Pancreas (tissue), 10 donors: ENCODE measurements at places on chromosomes 1 and 21.

DNA sequence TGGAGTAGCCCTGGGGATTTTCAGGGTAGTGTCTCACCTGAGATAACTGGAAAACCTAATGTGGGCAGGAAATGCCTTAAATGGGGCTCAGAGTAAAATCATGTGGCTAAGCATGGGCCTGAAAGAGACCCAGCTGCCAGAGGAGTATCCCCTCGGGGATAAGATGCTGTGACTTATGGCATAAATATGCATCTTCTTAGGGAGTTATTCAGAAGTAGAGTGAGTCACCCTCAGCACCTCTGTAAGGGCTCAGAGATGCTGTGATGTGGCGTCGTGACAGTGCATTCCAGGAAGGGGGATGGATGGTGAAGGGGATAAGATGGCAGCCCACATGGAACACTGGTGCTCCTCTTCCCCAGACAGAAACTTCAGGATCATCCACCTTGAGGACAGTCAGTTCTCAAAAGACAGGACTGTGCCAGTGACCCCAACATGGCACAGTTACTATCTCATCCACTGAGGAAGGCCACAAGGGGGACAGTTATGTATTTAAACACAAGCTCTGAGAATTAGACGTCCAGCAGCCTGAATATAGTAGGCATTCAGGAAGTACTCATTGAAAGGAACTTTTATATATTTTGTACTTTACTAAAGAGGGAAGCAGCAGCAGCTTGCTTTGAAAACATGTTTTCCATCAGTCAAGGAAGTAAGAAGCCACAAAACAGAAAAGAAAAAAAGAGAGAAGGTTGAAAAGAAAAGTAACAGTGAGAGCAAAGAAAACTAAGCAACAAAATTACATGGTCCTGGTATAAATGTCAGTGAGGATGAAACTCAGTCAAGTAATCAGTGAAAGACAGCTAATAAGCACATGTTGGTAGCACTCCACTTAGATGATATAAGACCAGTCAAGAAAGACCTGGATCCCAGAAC, 8.3 kb downstream of the IL24 start:
- no peak for DNase-seq

DNA sequence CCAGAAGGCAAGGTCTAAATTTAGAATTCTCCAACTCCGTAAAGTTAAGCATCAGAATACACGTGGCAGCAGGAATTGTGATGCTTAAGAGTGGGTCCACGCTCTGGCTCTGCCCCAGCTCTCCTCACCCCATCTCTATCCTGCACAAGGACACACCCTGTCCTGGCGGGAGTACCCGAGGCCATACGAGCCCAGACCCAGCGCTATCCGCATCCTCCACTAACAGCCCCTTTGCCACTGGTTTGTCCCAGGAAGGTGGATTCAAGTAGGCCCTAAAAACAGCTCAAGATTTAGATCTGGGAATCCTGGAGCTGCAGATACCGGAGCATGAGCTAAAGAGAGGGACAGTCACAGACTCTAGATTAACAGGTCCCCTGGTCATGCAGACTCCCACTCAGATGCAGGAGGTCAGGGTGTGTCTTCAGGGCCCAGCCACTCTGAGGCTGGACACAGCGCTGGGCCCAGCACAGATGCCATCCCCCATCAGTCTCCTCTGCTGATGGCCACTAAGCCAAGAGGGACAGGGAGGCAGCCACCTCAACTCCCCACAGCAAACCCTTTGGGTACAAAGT, 393.3 kb downstream of the NPHP4 start:
- DNase-seq: no peak

GRCh38 chr1:185170291-185170848, 13.4 kb downstream of the SWT1 start:
- no peak for DNase-seq

DNA sequence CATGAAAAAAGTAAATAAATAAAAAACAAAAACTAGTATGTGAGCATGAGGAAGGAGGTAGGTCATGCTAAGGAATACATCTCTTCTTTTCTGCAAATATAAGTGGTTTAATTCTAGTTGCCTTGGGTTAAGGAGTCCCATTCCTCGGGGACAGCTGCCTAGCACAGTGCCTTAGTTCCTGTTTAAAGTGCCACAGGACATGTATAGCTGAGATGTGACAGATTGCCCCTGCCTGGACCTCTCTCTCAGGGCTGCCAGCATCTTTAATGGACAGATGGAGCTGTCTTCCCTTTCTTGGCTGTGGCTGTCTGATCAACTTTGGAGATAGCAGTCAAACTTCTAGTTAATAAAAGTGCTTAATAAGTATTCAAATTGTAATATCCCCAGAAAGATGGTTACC, 50.0 kb downstream of the TSEN15 start:
- DNase-seq: no peak

- no peak for DNase-seq
These were observed 10.3 kb downstream of the UTS2 start for GRCh38 chr1:7842517-7842916.

DNA sequence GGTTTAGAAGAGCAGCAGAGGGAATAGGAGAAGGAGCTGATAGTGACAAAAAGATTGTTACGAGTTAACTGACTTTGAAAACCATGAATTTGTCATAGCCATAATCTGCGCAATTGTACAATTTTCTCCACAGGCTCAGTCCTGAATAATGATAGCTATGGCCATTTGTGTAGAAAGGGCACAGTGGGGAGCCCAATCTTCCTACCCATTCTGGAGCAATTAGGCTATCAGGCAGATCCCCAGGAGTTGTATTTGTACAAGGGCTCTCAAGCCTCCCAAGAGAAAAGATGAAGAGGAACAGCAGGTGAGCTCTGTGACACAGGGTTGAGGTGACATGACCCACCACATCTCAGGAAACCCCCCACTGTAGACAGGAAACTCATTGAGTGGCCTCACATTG, 42.1 kb upstream of the SAMD13 start:
- no peak for DNase-seq
